ENCODE measurements at places on chromosomes 2 and 18. TPM values are rescaled to one million over a fixed set of nuclear protein-coding genes. Genes with fewer than 3 reads are reported as not detected.

The PARD3B gene
- 5.0 TPM for polyA plus RNA-seq

The SLC5A7 gene
- 0.01 TPM for polyA plus RNA-seq

The CLHC1 gene
- polyA plus RNA-seq, result 6.9 TPM

The CCL20 gene
- 3.4 TPM for polyA plus RNA-seq

The TFCP2L1 gene
- polyA plus RNA-seq, result 1.1 TPM

The GATA6 gene
- polyA plus RNA-seq, result 30.5 TPM

The PRSS56 gene
- not detected for polyA plus RNA-seq

The TXNDC2 gene
- polyA plus RNA-seq, result not detected

The GULP1 gene
- polyA plus RNA-seq, result 7.5 TPM

The LIMS4 gene
- 2.9 TPM for polyA plus RNA-seq

The RMDN2 gene
- polyA plus RNA-seq, result 6.3 TPM

The VWC2L gene
- polyA plus RNA-seq, result not detected

The FTCDNL1 gene
- polyA plus RNA-seq, result 0.90 TPM

The COPS9 gene
- 335 TPM for polyA plus RNA-seq

The MC5R gene
- not detected for polyA plus RNA-seq

The LTBP1 gene
- polyA plus RNA-seq, result 1.3 TPM

The AKAIN1 gene
- 0.23 TPM for polyA plus RNA-seq

The NFATC1 gene
- 2.5 TPM for polyA plus RNA-seq

The LBX2 gene
- polyA plus RNA-seq, result 1.4 TPM

The HOXD10 gene
- 0.76 TPM for polyA plus RNA-seq

The TBR1 gene
- 0.03 TPM for polyA plus RNA-seq

The TCF23 gene
- polyA plus RNA-seq, result 0.18 TPM

The STARD6 gene
- not detected for polyA plus RNA-seq

The SKOR2 gene
- polyA plus RNA-seq, result not detected

The EMX1 gene
- polyA plus RNA-seq, result 0.45 TPM

The DGUOK gene
- polyA plus RNA-seq, result 63.2 TPM

The PSMD1 gene
- polyA plus RNA-seq, result 32.5 TPM

The SMYD1 gene
- 0.11 TPM for polyA plus RNA-seq

All from adipose tissue (tissue), 3 donors.